H7 (cell line): ENCODE measurements at places on chromosomes 2 and 18. TPM values are rescaled to one million over a fixed set of nuclear protein-coding genes. Genes with fewer than 3 reads are reported as not detected.

DNA sequence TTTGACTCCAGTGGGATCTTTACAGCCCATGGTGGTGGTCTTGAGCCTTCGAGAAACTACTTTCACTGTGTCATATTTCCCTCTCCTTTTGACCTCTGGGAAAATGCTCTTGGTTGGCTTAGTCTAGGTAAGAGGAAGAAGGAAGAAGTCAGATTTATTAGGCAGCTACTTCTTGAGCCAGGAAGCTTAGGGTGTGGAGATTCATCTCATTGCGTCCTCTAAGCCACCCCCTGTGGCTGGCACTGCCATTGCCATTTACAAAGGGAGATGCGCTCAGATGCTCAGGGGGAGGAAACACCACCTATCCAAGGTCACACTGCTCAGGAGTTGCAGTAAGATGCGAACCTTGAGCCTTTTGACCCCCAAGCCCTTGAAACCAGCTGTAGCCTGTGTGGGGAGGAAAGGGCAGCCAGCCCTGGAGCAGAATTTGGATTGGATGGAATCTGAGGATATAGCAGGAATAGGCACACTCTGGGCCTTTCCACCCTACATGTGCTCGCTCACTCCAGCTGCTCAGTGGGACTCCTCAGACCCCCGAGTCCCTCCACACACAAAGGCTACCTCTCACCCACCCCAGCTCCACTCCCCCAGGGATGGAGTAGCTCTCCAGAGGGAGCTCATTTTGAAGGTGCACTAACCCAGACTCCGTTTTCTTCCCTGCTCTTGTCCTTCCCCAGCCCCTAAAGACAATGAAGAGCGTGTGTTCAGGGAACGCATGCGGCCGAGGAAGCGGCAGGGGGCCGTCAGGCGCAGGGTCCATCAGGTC lies 321.3 kb upstream of the EPAS1 start:
- no peak for DNase-seq

DNA sequence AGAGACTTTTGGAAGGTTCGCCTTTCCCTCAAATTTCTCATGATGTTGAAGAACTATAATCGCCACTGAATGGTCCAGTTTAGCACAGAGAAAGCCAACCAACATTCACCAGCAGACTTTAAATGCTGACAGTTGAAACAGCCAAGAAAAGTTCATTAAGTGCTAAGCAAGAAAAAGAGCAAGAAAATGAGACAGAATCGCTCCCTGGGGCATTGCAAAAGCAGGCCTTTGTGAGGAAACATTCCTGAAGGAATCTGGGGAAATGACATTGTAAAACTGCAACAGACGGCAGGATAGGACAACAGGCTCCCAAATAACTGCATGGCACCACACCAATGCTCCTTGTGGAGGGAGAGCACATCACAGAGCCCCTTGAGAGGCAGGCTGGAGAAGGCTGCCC lies 269.3 kb upstream of the ID2 start:
- no peak for DNase-seq

GRCh38 chr18:3248062-3248657 lies 559 bp downstream of the MYL12A start:
- no peak for DNase-seq

ANKRD30BL gene
- total RNA-seq = not detected in 2 replicates

GRCh38 chr2:217797165-217797564 lies 205.6 kb downstream of the TNS1 start:
- peak; percentile 5 for DNase-seq

DNA sequence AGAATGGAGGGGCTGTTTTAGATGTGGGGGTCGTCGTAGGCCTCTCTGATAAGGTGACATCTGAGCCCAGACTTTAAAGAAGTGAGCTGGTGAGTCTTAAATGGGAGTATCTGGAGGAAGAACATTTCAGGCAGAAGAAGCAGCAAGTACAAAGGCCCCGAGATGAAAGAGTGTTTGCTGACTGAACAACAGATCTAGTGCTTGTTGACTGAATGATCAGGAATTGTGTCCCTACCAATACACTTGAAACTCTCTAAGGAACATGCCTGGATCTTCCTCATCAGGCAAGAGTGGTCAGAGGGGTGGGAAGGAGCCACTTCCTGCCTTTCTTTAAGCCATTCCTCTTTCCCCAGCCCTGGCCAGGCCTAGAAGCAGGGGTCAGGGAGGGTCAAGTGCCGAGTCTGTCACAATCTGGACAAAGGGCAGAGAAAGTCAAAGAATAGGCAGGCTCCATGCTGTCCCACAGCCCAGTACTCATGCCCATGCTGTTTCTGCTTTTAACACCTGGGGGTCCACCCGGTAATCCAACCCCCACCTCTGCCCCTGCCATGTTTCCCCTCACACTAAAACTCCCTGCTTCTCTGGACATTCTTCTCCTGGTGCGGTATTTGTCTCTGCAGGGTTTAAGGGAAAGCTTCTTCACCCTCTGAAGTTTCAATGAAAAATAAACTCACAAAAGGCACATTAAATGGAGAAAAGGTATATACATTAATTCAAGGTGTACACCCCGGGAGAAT lies 3.0 kb upstream of the TMEM37 start:
- DNase-seq = no peak

DNA sequence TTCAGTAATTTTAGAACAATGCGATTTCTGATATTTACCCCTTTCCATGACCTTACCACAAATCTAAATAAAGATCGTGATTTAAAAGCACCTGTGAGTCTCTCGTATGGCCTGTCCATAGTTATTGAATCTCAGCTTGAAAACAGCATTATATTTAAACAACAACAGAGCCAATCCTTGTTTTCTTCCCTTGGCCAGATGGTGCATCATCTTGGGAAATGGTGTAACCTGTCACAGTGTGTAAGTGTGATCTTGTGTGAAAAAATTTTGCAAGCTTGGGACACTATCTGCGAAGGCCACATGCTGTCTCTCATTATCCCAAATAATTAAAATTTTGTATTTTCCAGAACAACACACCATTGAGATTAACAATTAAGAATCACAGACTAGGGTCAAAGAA lies 262.7 kb upstream of the SPHKAP start:
- no peak for DNase-seq

GRCh38 chr2:207296265-207296948 lies 130.7 kb upstream of the KLF7 start:
- DNase-seq = no peak

DNA sequence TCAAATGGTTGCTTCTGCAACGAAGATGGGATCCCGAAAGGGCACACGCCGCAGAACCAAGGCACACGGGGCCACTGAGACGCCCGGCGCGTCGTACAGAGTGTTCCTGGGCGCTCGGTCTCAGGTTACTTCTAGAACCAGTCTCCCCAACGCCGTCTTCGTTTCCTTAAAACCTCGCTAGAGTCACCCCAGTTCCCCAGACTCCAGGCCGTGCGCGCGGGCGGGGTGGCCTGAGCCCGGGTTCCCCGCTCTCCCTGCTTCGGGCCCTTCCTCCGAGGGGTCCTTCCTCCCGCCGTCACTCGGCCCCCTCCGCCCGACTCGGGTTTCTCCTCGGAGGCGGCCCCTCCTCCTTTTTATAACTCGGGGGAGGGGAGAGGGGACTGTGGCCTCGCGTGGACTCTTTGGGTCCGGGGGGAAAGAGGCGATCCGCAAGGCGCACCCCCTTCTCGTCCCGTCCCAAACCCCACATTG lies 774 bp upstream of the FZD7 start:
- DNase-seq = peak; percentile 87

- peak; percentile 96 for DNase-seq
Observed at GRCh38 chr18:48663931-48664847, 125.4 kb downstream of the CTIF start.

DNA sequence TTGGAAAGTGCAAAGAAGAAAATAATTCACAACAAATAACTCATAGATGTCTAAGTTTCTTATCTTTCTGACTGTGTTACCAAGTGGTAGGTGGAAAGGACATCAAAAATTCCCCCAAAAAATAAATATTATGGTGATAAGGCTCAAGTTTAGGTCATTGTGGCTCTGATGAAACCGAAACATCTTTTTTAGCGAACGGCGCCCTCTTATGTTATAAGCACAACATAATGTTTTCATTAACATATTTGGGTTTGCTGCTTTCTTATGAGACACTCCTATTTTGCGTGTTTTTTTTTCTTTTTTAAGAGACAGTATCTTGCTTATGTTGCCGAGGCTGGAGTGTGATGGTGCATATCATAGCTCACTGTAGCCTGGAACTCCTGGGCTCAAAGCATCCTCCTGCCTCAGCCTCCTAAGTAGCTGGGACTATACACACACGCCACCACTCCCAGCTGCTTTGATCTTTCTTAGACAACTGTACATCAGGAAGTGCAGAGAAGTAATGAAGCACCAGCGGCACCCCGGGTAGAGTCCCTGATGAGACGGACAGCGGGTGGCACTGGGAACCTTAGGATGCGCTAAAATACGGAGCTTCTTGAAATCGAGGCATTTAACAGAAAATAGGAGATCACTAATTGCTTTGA lies 38.5 kb upstream of the SLC35G4 start:
- no peak for DNase-seq

DNA sequence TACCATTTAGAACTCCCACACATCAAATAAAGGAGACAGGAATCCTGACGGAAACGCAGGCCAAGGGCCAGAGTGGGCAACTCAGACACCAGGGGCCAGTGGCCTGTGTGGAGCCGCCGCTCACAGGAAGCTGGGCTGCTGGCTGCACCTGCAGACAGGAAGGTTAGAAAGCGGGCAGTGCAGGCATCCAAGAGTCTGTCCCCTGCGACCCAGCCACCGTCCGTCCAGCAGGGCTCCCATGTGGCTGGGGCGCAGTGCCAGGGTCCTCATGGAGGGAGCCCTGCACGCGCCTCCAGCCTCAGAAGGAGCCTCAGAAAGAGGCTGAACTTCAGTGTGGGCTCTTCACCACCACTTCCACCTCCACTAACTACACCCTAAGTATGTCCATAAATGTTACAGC lies 2.5 kb upstream of the ANO7 start:
- DNase-seq = peak; percentile 43

MYOM1 gene
- total RNA-seq = 0.14 and 0.55 TPM in 2 replicates

CD8B2 gene
- total RNA-seq = not detected in 2 replicates

- no peak for DNase-seq
Observed at GRCh38 chr2:85353876-85354285, 447 bp downstream of the RETSAT start.

IDH1 gene
- 347 and 410 TPM in 2 replicates for total RNA-seq

CNGA3 gene
- total RNA-seq = 0.10 TPM in 1 of 2 replicates, not detected in the other

DNA sequence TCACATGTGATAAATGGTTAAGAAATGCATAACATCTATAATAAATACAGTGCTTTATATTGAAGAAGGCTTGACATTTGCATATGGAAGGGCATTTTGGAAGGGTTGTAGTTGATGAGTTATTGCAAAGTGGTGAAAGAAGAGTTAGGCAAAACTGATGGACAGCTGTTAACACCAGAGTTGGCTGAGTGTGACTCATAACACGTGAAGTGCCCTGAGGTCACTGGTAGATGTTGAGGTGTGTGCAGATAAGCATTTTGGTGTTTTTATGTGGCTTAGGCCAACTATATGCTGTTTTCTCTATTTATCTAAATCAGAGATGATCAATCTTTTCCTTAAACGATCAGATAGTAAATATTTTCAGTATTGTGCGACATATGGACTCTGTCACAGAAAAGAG lies 154.3 kb upstream of the KCNH7 start:
- no peak for DNase-seq

GRCh38 chr2:401019-401679 lies 113.3 kb upstream of the ALKAL2 start:
- peak; percentile 69 for DNase-seq

DNA sequence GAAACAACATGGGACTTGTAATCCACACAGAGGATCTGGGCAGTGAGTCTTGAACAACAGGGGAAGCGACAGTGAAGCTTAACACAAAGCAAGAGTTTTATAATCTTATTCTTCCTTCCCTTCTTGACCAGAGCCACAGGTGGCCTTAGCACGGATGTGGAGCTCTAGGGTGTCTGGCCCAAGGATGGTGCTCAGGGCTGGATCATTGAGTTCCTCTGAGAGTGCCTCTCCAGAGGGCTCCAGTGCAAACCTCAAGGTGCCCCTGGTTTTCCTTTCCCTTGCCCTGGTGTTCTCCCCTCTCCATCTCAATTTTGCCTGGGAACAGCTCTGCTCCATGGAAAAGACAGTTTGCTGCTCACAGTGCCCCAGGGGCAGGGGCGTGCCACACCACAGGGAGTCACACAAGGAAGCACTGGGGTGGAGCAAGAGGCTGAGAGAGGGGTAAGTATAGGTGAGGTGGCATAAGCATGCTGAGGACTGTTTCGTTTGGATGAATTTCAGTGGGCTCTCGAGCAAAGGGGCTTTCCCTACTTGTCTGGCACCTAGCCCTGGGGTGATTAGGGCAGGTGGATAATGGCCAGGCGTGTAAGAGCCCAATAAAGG lies 88.6 kb upstream of the B3GNT7 start:
- DNase-seq = no peak

DNA sequence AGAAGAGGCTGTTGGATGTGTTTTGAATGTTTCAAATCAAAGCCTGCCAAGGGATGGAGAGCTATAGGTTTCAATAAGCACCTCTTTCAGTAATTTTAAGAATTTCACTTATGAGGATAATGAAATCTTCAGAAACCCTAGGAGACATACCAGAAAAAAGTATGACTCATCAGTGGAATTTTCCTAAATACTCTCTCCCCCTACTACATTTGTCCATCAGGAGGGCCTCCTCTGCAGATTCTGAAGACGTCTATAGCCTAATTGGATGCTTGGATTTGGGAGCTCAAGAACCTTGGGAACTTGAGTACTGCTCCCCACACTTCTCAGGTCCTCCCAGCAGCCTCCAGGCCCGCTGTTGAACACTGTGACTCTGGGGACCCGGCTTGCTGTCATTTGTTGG lies 374.3 kb downstream of the SLC4A3 start:
- DNase-seq = no peak
